CD4-positive, alpha-beta T cell (primary cell): ENCODE measurements at places on chromosomes 5 and 9. TPM values are rescaled to one million over a fixed set of nuclear protein-coding genes. Genes with fewer than 3 reads are reported as not detected.
A peak's percentile ranks its signal among the peaks of the same experiment; 100 is the strongest.

GRCh38 chr9:97310896-97311295 is 3.4 kb downstream of the CCDC180 start:
- no peak for DNase-seq
- H3K4me1 ChIP-seq = no peaks in the 10 kb centered on the region
- no peak overlapping the region for H3K4me3 ChIP-seq
- H3K27me3 ChIP-seq = no peaks in the 10 kb centered on the region
- H3K27ac ChIP-seq = no peak overlapping the region

DNA sequence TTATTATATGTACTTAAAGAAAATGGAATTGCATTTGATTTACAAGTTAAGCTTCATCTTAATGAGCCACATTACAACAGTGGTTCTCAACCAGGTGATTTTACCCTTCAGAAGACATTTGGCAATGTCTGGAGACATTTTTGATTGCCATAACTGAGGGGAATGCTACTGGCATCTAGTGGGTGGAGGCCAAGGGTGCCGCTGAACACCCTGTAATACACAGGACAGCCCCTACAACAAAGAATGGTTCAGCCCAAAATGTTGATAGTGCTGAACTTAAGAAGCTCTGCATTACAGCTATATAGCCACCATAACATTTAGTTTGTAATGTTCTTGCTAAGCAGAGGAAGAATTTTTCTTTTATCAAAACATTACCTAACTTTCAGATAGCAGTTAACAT is 103.1 kb downstream of the PAM start:
- DNase-seq = no peak
- H3K36me3 ChIP-seq = no peaks in the 10 kb centered on the region
- H3K27ac ChIP-seq = no peak overlapping the region
- H3K27me3 ChIP-seq = no peaks in the 10 kb centered on the region
- no peaks in the 10 kb centered on the region for H3K4me1 ChIP-seq

- no peaks in the 10 kb centered on the region for H3K4me1 ChIP-seq
- no peak overlapping the region for H3K4me3 ChIP-seq
- H3K27ac ChIP-seq = no peak overlapping the region
- no peaks in the 10 kb centered on the region for H3K27me3 ChIP-seq
- no peaks in the 10 kb centered on the region for H3K36me3 ChIP-seq
Measured at GRCh38 chr9:30140407-30140806, 2244.0 kb upstream of the ACO1 start.

Gene ENTPD8
- total RNA-seq = not detected

DNA sequence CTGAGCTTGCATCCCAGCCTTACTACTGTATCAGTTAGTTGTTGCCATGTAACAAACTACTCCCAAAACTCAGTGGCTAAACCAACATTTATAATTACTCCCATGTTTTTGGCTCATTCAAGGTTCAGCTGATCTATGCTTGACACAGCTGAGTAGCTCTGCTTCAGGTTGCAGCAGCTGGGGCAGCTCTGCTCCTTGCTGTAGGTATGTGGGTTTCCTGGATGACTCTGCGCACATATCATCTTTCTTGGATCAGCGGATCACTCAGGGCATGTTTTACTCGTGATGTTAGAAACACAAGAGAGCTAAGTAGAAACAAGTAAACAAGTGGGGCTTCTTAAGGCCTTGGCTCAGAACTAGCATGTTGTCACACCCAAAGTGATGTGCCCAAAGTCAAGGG is 15.1 kb downstream of the TEK start:
- H3K27me3 ChIP-seq = no peaks in the 10 kb centered on the region
- no peak overlapping the region for H3K4me3 ChIP-seq
- no peaks in the 10 kb centered on the region for H3K36me3 ChIP-seq
- no peak for DNase-seq
- no peaks in the 10 kb centered on the region for H3K4me1 ChIP-seq
- H3K27ac ChIP-seq = no peak overlapping the region

GRCh38 chr9:113521693-113522255 is 58.2 kb downstream of the RGS3 start:
- no peaks in the 10 kb centered on the region for H3K27me3 ChIP-seq
- H3K4me1 ChIP-seq = peaks cover 91% of the 10 kb centered on the region
- DNase-seq = no peak
- H3K4me3 ChIP-seq = no peak overlapping the region

DNA sequence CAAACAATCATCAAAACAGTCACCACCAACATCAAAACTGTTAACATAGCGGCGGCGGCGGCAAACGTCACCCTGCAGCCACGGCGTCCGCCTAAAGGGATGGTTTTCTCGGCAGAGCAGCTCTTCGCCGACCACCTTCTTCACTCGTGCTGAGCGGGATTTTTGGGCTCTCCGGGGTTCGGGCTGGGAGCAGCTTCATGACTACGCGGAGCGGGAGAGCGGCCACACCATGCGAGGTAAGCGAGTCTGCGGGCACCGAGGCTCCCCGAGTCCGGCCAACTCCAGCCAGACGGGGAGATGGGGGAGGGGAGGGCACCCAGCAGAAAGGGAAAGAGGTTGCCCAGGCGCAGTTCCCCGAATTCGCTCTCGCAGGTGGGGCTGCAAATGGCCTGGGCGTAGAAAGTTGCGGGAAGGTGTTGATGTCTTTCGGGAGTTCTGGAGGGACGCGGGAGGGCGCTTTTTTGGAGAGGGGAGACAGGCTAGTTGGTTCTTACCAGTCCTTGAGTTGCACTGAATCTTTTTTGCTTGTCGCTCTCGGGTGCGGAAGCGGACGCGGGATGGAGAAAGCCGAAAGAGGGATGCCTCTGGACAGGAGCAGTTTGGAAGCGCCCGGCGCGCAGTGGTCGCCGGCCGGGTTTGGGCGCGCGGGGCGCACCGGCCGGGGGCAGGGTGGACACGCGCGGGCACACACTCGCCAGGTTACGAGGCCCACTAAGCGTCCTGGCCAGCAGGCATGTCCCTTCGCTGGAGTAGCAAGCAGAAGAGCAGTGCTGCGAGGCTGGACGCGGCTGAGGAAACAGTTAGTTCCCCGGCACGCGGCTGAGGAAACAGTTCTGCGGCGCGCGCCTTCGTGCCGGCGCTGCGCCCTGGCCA is 849 bp downstream of the RORB start:
- H3K36me3 ChIP-seq = no peaks in the 10 kb centered on the region
- DNase-seq = no peak
- no peak overlapping the region for H3K27ac ChIP-seq

GRCh38 chr5:150637245-150638052 is 3.0 kb upstream of the SYNPO start:
- H3K36me3 ChIP-seq = no peaks in the 10 kb centered on the region
- no peak overlapping the region for H3K4me3 ChIP-seq
- DNase-seq = no peak
- no peak overlapping the region for H3K27ac ChIP-seq
- no peaks in the 10 kb centered on the region for H3K4me1 ChIP-seq
- peaks cover 3% of the 10 kb centered on the region for H3K27me3 ChIP-seq

DNA sequence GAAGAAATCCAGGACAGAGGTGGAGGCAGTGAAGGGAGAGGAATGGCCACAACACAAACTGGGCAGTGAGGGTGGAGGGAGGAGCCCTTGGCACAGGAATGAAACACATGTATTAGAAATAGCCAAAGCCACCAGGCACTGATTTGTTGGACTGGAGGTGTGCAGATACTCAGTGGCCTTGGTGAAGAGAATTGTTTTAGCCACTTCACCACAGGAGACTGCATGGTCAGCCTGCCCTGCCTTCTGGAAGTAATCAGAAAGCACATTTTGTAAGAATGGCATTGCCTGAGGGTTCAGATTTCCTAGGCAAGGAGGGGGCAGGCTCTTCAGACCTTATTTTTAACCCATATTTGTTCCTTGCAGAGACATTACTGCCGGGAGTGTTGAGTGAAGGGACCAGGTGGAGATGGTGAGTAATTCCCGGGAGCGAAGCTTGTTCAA is 2.2 kb downstream of the SGCD start:
- H3K4me1 ChIP-seq = no peaks in the 10 kb centered on the region
- no peak overlapping the region for H3K4me3 ChIP-seq
- peaks cover 6% of the 10 kb centered on the region for H3K27me3 ChIP-seq
- no peaks in the 10 kb centered on the region for H3K36me3 ChIP-seq
- DNase-seq = no peak

Gene WNT8A
- total RNA-seq = not detected

Gene SNCAIP
- total RNA-seq = not detected

GRCh38 chr5:66113160-66113559 is 30.9 kb upstream of the SREK1 start:
- no peaks in the 10 kb centered on the region for H3K36me3 ChIP-seq
- H3K4me3 ChIP-seq = no peak overlapping the region
- no peak overlapping the region for H3K27ac ChIP-seq
- H3K27me3 ChIP-seq = no peaks in the 10 kb centered on the region

GRCh38 chr9:97855486-97855875 is 2.5 kb downstream of the FOXE1 start:
- H3K27me3 ChIP-seq = peaks cover 74% of the 10 kb centered on the region
- peaks cover 48% of the 10 kb centered on the region for H3K4me1 ChIP-seq
- no peak overlapping the region for H3K4me3 ChIP-seq

Gene ZNF354B
- total RNA-seq = 6.2 TPM

DNA sequence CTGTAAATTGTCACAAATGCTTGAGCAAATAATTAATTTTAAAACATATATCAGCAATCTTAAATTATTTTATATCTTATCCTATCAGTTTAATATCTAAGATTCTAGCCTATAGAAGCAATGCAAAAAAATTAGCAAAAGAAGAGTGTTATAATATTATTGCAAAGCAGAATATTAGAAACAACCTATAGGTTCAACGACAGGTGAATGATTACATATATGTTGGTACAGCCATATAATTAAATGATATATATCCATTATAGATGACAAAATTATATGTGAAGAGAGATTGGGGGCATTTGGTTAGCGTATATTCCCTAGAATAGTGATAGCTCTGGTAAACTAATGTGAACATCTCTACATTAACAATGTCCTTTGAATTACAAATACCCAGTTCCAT is at the start of gene IFNE:
IFNE (minus strand) TSS at position 101 of the 400 bp plus-strand sequence. CDS start 619 bp downstream, outside the sequence.
- no peaks in the 10 kb centered on the region for H3K4me1 ChIP-seq
- DNase-seq = no peak
- H3K4me3 ChIP-seq = no peak within 1 kb of the TSS
- no peaks in the 10 kb centered on the region for H3K27me3 ChIP-seq

GRCh38 chr5:139961435-139962157 is 81.5 kb downstream of the NRG2 start:
- no peak for DNase-seq
- no peak overlapping the region for H3K27ac ChIP-seq
- H3K4me1 ChIP-seq = no peaks in the 10 kb centered on the region
- no peak overlapping the region for H3K4me3 ChIP-seq
- peaks cover 4% of the 10 kb centered on the region for H3K27me3 ChIP-seq

- no peaks in the 10 kb centered on the region for H3K4me1 ChIP-seq
- H3K36me3 ChIP-seq = peaks cover 78% of the 10 kb centered on the region
- no peak overlapping the region for H3K4me3 ChIP-seq
- DNase-seq = no peak
- no peak overlapping the region for H3K27ac ChIP-seq
- no peaks in the 10 kb centered on the region for H3K27me3 ChIP-seq
Measured at GRCh38 chr5:62373382-62373781, 30.3 kb downstream of the DIMT1 start.

Gene INSL6
- not detected for total RNA-seq

Gene AQP3
- 106 TPM for total RNA-seq

GRCh38 chr5:160978944-160979343 is 126.9 kb upstream of the ATP10B start:
- H3K4me3 ChIP-seq = no peak overlapping the region
- no peak overlapping the region for H3K27ac ChIP-seq
- no peak for DNase-seq
- no peaks in the 10 kb centered on the region for H3K36me3 ChIP-seq
- H3K27me3 ChIP-seq = no peaks in the 10 kb centered on the region
- H3K4me1 ChIP-seq = no peaks in the 10 kb centered on the region

GRCh38 chr5:163846512-163846911 is 341.1 kb downstream of the MAT2B start:
- no peak for DNase-seq
- no peaks in the 10 kb centered on the region for H3K4me1 ChIP-seq
- H3K36me3 ChIP-seq = no peaks in the 10 kb centered on the region
- H3K27ac ChIP-seq = no peak overlapping the region
- H3K4me3 ChIP-seq = no peak overlapping the region

DNA sequence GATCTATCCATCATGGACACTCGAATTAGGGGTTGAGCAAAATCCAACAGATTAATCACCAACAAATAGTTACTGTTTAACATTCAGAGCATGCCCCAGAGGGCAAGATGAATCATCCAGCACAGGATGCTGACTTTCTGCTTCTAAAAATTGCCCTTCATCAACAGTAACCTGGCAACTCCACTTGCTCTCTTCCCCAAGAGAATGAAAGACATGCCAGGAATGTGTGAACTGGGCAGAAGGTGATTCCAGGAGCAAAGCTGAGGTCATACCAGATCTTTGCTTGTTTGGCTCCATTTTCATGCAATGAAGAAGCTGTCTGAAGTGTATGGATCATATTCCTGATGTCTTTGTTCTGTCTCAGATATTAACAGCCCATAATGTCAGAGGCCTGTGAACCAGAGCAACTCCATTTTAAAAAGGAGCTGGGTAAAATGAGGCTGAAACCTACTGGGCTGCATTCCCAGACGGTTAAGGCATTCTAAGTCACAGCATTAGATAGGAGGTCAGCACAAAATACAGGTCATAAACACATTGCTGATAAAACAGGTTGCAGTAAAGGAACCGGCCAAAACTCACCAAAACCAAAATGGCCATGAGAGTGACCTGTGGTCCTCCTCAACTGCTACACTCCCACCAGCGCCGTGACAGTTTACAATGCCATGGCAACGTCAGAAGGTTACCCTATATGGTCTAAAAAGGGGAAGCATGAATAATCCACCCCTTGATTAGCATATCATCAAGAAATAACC is 2.5 kb upstream of the ZNF367 start:
- H3K4me3 ChIP-seq = no peak overlapping the region
- no peak overlapping the region for H3K27ac ChIP-seq
- H3K27me3 ChIP-seq = no peaks in the 10 kb centered on the region
- DNase-seq = no peak
- peaks cover 26% of the 10 kb centered on the region for H3K4me1 ChIP-seq

GRCh38 chr5:177507596-177508220 is 1.9 kb downstream of the DOK3 start:
- peak overlapping the region; percentile 42 for H3K4me3 ChIP-seq
- no peak for DNase-seq

Gene CNTNAP3
- total RNA-seq = not detected

DNA sequence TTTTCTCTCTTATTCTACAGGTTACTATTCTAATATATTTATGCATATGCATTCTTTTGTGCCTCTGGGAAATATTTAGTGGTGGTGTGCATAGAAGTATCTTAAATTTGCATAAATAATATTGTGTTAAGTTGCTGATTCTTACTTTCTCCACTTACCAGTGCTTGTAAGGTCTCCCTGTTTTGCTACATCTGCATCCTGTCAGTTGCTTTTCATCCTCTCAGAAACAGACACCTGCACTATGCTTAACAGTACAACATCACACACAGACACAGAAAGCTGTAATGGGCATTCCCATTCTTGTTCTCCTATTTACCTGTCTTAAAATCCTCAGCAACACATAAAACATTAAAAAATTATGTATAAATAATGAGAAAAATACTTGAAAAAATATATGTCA is 713.3 kb upstream of the RGMB start:
- no peaks in the 10 kb centered on the region for H3K27me3 ChIP-seq
- no peak overlapping the region for H3K4me3 ChIP-seq
- no peaks in the 10 kb centered on the region for H3K4me1 ChIP-seq
- no peak overlapping the region for H3K27ac ChIP-seq

- H3K27me3 ChIP-seq = no peaks in the 10 kb centered on the region
- no peak for DNase-seq
- no peaks in the 10 kb centered on the region for H3K36me3 ChIP-seq
- no peak overlapping the region for H3K27ac ChIP-seq
- no peak overlapping the region for H3K4me3 ChIP-seq
Measured at GRCh38 chr5:58069846-58070245, 390.0 kb downstream of the PLK2 start.

Gene RNF224
- not detected for total RNA-seq

Gene ADAMTS16
- not detected for total RNA-seq
